ENCODE measurements at places on chromosomes 11 and 22. TPM values are rescaled to one million over a fixed set of nuclear protein-coding genes. Genes with fewer than 3 reads are reported as not detected.

GRCh38 chr22:19169002-19169946 is 9.3 kb downstream of the SLC25A1 start:
- peaks cover 4% of the 10 kb centered on the region for H3K27me3 ChIP-seq
- peak overlapping the region; percentile 38 for H3K4me3 ChIP-seq
- no peaks in the 10 kb centered on the region for H3K36me3 ChIP-seq
- H3K4me1 ChIP-seq, result peaks cover 45% of the 10 kb centered on the region
- no peak for DNase-seq
- H3K27ac ChIP-seq, result no peak overlapping the region

GRCh38 chr11:63855975-63856374 is 17.1 kb downstream of the MARK2 start:
- H3K4me1 ChIP-seq, result no peaks in the 10 kb centered on the region
- H3K36me3 ChIP-seq, result no peaks in the 10 kb centered on the region
- no peak overlapping the region for H3K27ac ChIP-seq
- no peaks in the 10 kb centered on the region for H3K27me3 ChIP-seq

DNA sequence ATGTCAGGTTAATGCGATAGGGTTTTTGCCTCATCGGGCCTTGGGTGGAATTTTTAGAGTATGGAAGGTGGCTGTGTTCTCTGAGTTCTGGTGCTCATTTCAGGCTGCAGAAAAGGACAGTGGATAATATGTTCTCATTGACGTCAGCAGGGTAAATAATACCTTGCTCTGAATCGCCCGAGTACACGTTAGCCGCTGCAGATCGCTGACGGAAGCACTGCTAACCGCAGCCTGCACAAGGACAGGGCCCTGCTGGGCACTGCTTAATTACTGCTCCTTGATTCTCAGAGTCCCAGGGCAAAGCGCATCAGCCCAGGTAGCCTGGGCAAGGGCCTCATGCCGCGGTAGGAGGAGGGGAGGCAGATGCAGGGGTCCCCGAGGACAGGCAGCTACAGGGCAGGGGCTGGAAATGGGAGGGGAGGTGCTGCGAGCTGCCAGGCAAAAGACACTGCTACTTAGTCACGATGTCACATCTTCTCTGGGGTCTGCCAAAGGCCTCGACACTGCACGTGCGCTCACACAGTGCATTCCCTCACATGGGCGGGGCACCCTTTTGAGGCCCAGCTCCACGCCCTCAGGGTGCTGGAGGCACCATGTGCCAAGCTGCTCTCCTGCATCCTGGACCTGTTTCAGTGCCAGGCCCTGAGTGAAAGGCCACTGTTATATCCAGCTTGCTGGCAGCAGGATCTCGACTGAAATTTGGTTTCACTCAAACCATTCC is 35.2 kb downstream of the PPP2R1B start:
- H3K27me3 ChIP-seq, result no peaks in the 10 kb centered on the region
- H3K36me3 ChIP-seq, result peaks cover 19% of the 10 kb centered on the region
- no peaks in the 10 kb centered on the region for H3K4me1 ChIP-seq

DNA sequence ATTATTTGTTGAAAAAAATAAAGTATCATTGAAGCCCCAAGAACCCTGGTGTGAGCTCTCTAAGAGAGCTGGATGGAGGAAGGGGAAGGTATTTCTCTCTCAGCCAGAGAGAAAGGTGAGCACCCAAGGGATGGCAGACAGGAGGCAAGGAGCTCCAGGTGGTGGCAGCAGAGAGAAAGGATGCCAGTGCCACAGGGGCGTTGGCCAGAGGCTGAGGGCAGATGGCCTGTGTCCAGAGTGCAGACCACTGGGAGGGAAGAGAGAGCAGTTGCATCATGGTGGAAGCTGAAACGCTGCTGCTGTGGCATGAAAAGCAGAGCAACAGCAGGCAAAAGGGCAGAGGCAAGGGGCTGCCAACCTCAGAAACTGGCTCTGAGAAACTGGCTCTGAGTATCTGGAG is 8.5 kb downstream of the SPON1 start:
- H3K36me3 ChIP-seq, result no peaks in the 10 kb centered on the region
- no peak for DNase-seq
- H3K27me3 ChIP-seq, result no peaks in the 10 kb centered on the region
- no peak overlapping the region for H3K27ac ChIP-seq

Gene PRDX5
- 435 TPM for total RNA-seq

- H3K36me3 ChIP-seq, result no peaks in the 10 kb centered on the region
- H3K27ac ChIP-seq, result no peak overlapping the region
- no peaks in the 10 kb centered on the region for H3K4me1 ChIP-seq
Measured at GRCh38 chr22:30538280-30538679, 8.3 kb downstream of the SEC14L6 start.

Gene MS4A8
- total RNA-seq, result not detected

- peaks cover 55% of the 10 kb centered on the region for H3K36me3 ChIP-seq
- H3K4me1 ChIP-seq, result no peaks in the 10 kb centered on the region
- no peak overlapping the region for H3K4me3 ChIP-seq
Measured at GRCh38 chr11:124122123-124122522, 6.9 kb downstream of the VWA5A start.

DNA sequence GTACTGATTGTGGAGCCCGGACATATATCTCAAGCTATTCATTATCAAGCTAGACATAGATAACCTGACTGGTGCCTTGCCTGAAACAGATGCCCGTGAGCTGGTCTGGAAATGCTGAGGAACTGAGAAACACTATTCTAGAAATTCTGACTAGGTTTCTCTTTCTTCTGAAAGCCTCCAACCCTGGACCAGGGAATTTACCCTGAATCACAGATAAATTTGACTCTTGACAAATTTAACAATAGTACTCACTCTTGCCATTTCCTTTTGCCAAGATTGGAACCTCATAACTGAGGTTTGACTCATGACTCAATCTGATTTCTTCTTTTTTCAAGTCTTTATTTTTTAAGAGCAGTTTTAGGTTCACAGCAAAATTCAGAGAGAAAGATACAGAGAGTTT is 189.6 kb upstream of the SYN3 start:
- no peak overlapping the region for H3K4me3 ChIP-seq
- H3K4me1 ChIP-seq, result no peaks in the 10 kb centered on the region
- H3K36me3 ChIP-seq, result no peaks in the 10 kb centered on the region
- no peaks in the 10 kb centered on the region for H3K27me3 ChIP-seq
- H3K27ac ChIP-seq, result no peak overlapping the region

DNA sequence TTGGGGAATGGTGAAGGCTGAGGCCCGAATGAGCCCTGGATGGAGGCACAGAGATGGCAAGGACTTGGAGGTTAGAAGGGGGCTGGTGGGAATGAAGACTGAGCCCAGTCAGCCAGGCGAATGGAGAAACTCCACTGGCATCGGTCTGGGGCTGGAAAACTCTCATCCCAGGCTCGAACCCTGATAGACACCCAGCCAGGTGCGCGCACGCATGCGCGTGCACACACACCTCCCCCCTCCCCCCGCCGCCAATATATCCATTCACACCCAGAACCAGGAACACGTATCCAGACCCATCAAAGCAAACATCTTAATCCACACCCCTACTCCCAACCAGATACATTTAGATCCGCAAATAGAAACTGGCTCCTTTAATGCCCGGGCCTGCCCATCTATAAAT is 139.3 kb downstream of the CEP164 start:
- no peaks in the 10 kb centered on the region for H3K27me3 ChIP-seq
- H3K4me3 ChIP-seq, result no peak overlapping the region
- H3K27ac ChIP-seq, result no peak overlapping the region

DNA sequence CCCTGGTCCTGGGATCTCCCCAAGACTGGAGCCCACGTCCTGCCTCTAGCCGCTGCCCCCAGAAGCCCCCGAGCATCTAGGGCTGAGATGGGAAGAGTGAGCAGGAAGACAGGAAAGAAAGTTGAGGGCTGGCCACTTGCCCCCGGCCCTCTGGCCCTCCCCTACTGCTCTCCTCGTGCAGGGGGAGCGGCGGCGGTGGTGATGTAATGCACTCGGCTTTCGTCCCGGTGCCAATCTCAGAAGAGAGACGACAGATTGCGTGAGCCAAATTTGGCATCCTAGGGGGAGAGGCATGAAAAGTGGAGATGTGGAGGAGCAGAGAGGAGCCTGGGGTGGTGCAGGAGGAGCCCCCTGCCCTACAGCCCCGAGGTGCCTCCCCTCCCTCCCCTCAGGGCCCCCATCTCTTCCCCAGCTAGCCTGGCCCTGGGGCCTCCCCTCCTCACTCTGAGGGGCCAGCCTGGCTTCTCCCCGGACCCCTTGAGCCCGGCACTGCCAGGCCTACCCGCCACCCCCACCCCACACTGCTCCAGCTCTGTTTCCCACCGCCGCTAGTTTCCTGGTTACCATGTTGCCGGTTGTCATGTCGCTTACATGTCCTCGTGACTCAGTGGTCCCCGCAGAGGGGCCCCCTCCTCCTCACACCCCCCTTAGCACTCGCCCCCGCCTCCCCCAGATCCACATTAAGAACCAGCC is 2.5 kb downstream of the KCNJ4 start:
- H3K27ac ChIP-seq, result peak overlapping the region; percentile 77
- no peaks in the 10 kb centered on the region for H3K36me3 ChIP-seq
- peaks cover 58% of the 10 kb centered on the region for H3K4me1 ChIP-seq
- H3K4me3 ChIP-seq, result no peak overlapping the region
- no peaks in the 10 kb centered on the region for H3K27me3 ChIP-seq

Gene MMP13
- not detected for total RNA-seq

- DNase-seq, result no peak
- peak overlapping the region; percentile 15 for H3K4me3 ChIP-seq
- H3K27ac ChIP-seq, result peak overlapping the region; percentile 53
- no peaks in the 10 kb centered on the region for H3K36me3 ChIP-seq
Measured at GRCh38 chr22:45612940-45613339, 58.7 kb upstream of the ATXN10 start.

Gene MB
- total RNA-seq, result 6,650 TPM

Gene SMIM38
- 0.35 TPM for total RNA-seq

Gene ANO9
- total RNA-seq, result 0.75 TPM
